RPMI7951 (cell line): ENCODE measurements at places on chromosomes 12 and 14. TPM values are rescaled to one million over a fixed set of nuclear protein-coding genes. Genes with fewer than 3 reads are reported as not detected.
A peak's percentile ranks its signal among the peaks of the same experiment; 100 is the strongest.

DNA sequence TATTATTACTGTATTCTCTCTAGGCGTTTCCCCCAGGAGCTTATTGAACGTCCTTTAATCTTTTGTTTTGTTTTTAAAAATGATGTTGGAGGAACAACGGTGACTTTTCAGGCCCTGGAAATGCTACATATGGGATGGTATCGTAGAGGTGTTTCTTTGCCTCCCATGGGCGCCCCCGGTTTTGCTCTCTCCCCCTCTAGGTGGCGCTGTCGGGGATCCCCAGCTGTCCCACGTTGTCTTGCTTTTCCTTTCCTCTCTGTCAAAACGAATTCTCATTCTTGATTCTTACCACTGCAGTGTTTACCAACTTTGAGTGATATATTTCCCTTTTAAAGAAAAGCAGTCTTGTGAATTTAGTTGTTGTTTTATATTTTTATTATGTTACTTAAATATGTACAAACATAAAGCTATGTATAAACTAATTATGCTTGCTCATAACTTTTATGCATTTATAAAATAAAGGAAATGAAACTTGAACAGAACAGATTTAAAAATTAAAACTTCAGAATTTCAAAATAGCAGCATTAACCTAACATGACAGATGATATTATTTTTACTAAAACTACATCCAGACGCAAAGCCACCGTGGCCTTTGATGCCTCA is 171.9 kb downstream of the RGS6 start:
- DNase-seq = peak; percentile 1

- peak; percentile 42 for DNase-seq
Observed at GRCh38 chr12:117854339-117855012, 114.3 kb downstream of the KSR2 start.

GRCh38 chr14:54528973-54529372 is 19.3 kb downstream of the CGRRF1 start:
- DNase-seq = no peak

Gene SLC2A14
- total RNA-seq = 0.10 and 0.12 TPM in 2 replicates

GRCh38 chr14:68986926-68987652 is 8.0 kb upstream of the ACTN1 start:
- DNase-seq = no peak

Gene DDN
- not detected in 2 replicates for total RNA-seq

DNA sequence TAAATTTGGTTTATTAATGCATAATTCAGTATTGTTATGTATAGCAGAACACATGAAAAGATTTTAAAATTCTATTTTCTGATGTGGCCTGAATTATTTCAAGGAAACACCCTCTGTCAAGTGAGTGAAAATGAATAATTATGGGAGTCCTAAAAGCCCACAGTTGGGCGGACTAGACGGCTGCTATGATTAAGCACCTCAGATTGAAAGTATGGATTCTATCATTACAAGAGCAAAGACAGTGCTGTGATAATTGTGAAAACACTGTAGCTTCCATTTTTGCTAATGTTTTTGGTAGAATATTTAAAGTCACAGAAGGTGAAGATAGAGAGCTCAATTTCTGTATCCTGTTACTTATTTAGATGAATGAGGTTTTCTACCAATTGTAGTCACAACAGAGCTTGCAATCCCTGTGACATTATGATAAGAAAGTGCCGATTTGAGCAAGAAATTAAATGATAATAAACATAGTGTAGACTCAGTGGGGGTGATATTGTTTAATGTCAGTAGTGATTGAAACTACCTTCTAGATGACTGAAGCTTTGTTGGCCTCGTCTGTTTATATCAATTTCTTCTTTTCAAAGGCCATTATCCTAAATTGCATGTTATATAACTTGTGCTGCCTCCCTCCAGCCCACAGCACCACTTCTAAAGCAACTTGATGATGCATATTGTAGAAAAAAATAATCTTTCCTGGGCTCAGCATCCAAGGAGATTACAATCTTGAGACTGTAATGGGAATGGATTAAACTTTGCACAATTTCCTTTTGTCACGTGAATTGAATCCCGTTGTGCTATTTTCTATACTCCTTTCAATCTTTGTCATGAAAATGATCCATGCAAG is 359.8 kb downstream of the BTG1 start:
- no peak for DNase-seq

Gene VDR
- total RNA-seq = 17.4 and 22.9 TPM in 2 replicates

Gene WIF1
- total RNA-seq = not detected in 2 replicates
